ENCODE measurements at places on chromosomes 11 and 22. TPM values are rescaled to one million over a fixed set of nuclear protein-coding genes. Genes with fewer than 3 reads are reported as not detected.

Gene SCT
- not detected for total RNA-seq

Gene FADS1
- total RNA-seq, result 103 TPM

Gene FAM83F
- total RNA-seq, result 13.5 TPM

Gene LARGE2
- total RNA-seq, result 107 TPM

Gene MMP7
- total RNA-seq, result not detected

Gene RAG2
- not detected for total RNA-seq

- H3K36me3 ChIP-seq, result no peaks in the 10 kb centered on the region
- no peaks in the 10 kb centered on the region for H3K27me3 ChIP-seq
- DNase-seq, result no peak
- peaks cover 20% of the 10 kb centered on the region for H3K4me1 ChIP-seq
- H3K27ac ChIP-seq, result no peak overlapping the region
Observed at GRCh38 chr11:29452146-29452545, 564.7 kb downstream of the KCNA4 start.

DNA sequence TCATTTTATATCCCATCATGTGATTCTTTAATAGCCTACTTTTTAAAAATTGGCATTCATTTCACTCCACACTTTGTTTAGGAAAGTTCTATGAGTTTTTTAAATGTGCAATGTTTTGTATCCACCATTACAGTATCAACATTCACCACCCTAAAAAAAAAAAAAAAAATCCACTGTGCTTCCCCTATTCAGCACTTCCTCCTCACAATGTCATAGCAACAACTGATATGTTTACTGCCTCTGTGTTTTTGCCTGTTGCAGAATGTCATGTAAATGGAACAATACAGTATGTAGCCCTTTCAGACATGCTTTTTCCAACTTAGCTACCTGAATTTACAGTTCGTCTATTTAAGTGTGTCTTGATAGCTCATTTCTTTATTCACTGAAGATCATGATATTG lies 754.2 kb downstream of the FAM181B start:
- no peaks in the 10 kb centered on the region for H3K4me1 ChIP-seq
- H3K27me3 ChIP-seq, result no peaks in the 10 kb centered on the region
- H3K27ac ChIP-seq, result no peak overlapping the region
- no peak for DNase-seq

GRCh38 chr22:28935713-28936112 lies 52.3 kb downstream of the ZNRF3 start:
- no peak overlapping the region for H3K27ac ChIP-seq
- peak; percentile 74 for DNase-seq
- H3K36me3 ChIP-seq, result no peaks in the 10 kb centered on the region
- no peak overlapping the region for H3K4me3 ChIP-seq
- H3K4me1 ChIP-seq, result peaks cover 37% of the 10 kb centered on the region
- no peaks in the 10 kb centered on the region for H3K27me3 ChIP-seq

DNA sequence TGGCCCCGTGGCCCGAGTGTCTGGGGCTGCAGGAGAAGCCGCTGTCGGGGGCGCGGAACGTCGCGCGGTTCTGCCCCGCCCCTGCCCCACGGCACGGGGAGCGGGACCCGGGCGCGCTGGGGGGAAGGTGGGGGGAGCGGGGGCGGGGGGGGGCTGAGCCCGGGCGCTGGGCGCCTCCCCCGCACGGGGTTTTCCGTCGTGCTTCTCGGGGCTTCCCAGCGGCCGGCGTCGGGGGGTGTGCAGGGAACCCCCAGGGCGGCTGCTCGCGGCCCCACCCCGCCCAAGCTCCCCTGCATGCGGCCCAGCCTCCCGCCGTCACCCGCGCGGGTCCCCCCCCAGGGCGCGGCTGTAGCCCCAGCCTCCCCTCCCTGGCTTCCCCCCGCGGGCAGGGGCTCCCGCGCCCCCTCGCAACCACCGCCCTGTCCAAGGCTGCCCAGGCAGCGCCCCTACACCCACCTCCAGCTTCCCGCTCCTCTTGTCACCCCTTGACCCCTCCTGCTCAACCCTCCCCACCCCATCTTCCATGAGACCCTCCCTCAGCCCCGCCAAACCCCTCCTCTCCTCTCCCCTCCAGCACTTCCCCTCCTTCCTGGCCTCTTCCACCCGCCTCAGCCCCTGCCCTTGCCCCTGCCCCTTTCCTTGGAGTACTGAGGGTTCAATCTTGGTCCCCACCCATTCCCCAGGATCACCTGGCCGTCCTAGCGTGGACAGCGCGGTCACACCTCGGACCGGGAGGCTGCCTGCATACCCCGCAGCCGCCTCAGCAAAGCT lies 1.7 kb downstream of the IL17REL start:
- H3K4me1 ChIP-seq, result peaks cover 7% of the 10 kb centered on the region
- H3K27me3 ChIP-seq, result peaks cover 55% of the 10 kb centered on the region
- H3K36me3 ChIP-seq, result no peaks in the 10 kb centered on the region
- no peak overlapping the region for H3K27ac ChIP-seq

DNA sequence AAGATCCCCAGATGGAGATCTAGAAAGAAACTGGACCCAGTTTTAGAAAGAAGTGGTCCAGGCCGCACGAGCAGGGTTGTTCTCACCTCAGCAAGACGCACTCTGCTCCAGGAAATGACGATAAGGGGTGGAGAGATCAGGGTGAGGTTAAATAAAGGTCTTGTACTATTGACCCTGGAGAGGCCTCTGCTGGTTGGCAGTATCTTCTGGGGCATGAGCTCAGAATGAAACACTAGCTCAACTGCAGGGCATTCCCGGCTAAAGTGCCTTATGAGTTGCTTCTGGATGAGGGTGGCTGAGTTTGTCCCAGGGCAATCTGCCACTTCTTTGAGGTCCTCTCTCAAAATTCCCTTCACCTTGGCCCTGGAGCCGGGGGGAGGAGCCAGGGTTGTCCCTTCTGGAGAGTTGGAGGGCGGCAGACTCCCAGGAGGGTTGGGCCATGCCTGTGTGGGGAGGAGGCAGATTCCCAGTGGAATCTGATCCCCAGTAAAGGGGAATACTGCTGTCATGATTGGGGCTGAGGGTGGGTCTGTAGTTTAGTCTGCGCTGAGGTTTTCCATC lies 10.9 kb downstream of the USP2 start:
- DNase-seq, result no peak
- peaks cover 11% of the 10 kb centered on the region for H3K4me1 ChIP-seq
- H3K27me3 ChIP-seq, result peaks cover 12% of the 10 kb centered on the region
- no peaks in the 10 kb centered on the region for H3K36me3 ChIP-seq
- H3K27ac ChIP-seq, result no peak overlapping the region

DNA sequence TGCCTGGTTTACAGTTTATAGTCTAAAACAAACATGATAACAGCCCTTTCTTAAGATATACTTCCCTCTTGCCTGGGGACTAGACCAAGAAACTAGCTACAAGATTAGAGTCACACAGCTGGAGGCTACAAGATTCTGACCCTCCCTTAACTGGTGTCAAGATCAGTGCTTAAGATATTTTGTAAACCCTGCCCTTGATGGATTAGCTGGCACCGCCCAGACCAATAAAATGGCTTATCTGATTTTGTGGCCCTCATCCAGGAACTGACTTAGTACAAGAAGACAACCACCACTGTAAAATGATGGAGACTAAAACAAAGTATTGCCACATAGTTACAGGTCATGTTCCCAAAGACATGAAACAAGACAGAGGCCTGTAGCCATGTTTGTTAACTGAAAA lies 53.4 kb downstream of the FAM181B start:
- H3K4me3 ChIP-seq, result no peak overlapping the region
- peaks cover 5% of the 10 kb centered on the region for H3K4me1 ChIP-seq
- H3K36me3 ChIP-seq, result no peaks in the 10 kb centered on the region
- H3K27ac ChIP-seq, result no peak overlapping the region
- no peak for DNase-seq

DNA sequence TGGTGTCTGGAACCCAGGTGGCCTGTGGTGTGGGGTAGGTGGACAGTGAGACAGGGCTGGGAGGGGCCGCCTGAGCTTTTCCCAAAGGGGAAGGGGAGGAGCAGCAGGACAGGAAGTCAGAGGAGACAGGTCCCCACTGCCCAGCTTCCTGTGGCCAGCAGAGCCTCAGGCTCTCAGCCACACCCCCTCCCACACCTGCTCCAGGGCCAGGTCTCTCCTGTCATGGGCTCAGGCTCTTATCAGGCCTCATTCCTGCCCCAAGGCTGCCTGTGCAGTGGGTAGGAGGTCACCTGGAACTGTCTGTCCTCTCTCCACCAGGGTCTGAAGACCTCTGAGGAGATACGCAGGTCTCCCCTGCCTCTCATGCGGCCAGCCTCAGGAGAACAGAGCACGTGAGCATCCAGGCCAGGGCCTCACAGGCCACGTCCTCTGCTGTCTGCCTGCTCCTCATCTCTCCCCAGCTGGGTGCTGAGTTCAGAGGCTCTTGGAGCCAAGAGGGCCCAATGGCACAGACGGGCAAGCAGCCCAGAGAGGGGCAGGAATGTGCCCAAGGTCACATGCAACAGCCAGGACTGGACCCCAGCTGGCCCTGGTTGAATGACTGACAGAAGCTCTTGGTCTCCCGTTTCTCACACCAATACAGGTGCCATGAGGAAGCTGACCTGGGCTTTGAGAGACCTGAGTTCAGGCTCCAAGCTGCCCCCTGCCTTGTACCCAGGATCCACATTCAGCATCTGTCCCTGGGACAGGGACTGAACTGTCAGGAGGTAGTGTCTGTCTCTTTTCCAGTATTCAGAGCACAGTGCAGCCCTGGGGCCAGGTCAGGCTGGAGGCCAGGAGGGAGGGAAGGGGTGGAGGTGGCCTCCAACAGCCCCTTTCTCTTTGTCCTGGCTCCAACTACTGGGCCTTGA lies 16.7 kb downstream of the STARD10 start:
- no peak for DNase-seq
- H3K4me1 ChIP-seq, result peaks cover under 1% of the 10 kb centered on the region
- no peaks in the 10 kb centered on the region for H3K36me3 ChIP-seq
- peaks cover 14% of the 10 kb centered on the region for H3K27me3 ChIP-seq

- no peaks in the 10 kb centered on the region for H3K36me3 ChIP-seq
- peaks cover 4% of the 10 kb centered on the region for H3K4me1 ChIP-seq
- no peak overlapping the region for H3K4me3 ChIP-seq
- DNase-seq, result no peak
Observed at GRCh38 chr22:20400606-20401375, 6.8 kb downstream of the ZNF74 start.

- no peak overlapping the region for H3K27ac ChIP-seq
- no peak for DNase-seq
- H3K4me1 ChIP-seq, result no peaks in the 10 kb centered on the region
- no peaks in the 10 kb centered on the region for H3K27me3 ChIP-seq
Observed at GRCh38 chr22:38554281-38554680, 15.7 kb downstream of the DMC1 start.

DNA sequence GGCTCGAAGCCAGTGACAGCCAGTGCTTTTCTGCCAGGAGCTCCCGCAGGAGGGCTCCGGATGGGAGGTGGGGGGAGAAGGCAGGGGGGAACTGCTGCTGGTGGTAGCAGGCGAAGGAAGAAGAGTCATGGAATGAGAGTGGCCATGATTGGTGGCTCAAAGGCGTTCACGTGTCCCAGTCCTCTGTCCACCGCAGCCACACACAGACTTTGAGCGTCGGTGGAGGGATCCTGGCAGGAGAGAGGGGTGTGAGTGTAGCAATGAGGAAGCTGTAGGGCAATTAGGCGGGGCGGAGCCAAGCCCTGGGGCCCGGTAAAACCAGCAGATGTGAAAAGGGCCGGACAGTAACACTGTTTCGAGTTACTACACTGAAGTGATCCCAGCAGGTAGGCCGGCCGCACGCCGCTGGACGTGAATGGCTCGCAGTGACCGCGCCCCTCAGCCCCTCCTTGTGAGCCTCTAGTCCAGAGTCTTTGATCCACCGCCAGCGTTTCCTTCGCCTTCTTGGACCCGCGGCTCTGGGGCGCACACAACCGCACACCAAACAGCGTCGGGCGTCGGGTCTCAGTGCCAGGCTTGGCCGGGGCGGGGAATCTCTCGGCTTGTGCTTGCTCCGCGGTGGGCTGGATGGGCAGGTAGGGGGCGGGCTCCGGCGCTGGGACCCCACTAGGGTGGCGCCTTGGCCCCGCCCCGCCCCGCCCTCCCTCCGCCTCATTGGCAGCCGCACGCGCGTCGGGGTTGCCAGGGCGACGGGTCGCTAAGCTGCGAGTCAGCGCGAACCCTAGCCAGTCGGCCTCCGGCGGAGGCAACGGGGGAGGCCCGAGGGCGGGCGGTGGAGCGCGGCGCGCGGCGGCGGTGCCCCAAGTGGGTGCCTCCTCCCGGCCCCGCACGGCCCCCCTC lies at the start of gene LRRC10B:
LRRC10B (plus strand) TSS at position 788 of the 900 bp plus-strand sequence. CDS start 250 bp downstream, outside the sequence.
- H3K27ac ChIP-seq, result no peak within 1 kb of the TSS
- H3K27me3 ChIP-seq, result peaks cover 63% of the 10 kb centered on the region
- H3K4me3 ChIP-seq, result peak within 1 kb of the TSS; percentile 69
- DNase-seq, result peak; percentile 95

DNA sequence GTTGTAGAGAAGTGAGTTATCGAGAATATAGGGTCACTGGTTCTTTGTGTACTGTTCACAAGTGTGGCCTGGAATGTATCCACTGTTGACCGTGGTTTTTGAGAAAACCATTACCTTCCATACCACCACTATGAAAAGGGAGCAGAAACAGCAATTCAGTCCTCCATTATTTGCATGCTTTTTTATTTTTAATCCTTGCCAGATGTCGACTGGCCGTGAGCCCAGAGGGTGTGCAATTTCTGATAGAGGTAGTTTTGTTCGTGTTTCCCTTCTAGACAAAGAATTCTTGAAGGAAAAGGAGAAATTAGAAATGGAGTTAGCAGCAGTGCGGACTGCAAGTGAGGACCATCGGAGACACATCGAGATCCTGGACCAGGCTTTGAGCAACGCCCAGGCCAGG lies 81.7 kb downstream of the AMOTL1 start:
- no peaks in the 10 kb centered on the region for H3K27me3 ChIP-seq
- no peak for DNase-seq
- no peak overlapping the region for H3K27ac ChIP-seq
- H3K36me3 ChIP-seq, result no peaks in the 10 kb centered on the region
- no peaks in the 10 kb centered on the region for H3K4me1 ChIP-seq

DNA sequence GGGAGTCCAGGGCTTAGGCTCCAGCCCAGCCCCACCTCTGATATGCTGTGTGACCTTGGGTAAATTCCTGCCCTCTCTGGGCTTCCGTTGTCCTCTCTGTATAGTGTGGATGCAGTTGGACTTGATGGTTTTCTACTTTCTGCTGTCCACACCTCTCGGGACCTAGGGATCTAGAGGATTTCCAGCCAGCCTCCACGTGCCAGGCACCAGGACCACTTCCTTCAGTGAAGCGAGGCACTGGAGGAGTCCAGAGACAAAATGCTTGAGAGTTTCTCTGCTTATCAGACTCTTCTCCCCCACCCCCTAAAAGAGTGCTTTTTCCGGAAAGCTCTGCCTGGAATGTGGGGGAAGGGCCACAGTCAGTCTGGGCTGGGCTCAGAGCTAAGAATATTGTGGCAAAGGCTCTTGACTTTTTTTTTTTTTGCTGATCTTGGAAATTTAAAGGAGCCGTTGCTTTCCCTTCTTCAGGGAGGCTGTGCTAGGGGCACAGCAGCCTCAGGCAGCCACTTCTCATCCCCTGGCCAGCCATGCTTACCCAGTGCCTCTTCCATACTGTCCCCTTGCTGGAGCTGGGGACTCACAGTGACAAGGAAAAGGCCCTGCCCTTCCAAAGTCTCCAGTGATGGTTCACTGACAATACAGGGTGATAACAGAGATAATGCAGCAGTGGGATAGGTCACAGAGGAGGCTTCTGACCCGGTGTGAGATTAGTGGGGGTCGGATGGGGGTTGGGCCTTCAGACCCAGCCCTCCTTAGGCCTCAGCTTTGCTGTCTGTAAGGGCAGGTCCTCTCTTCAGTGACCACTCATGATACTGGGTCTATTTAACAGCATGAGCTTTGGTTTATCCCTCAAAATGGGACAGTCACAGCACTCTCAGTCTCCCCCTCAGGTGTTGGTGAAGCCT lies 2.9 kb upstream of the SERPINH1 start:
- H3K27me3 ChIP-seq, result no peaks in the 10 kb centered on the region
- no peaks in the 10 kb centered on the region for H3K36me3 ChIP-seq
- H3K4me1 ChIP-seq, result peaks cover 48% of the 10 kb centered on the region
- 0 out of 2 replicates have a peak overlapping the region, but pooled peaks have one; percentile 23 for H3K4me3 ChIP-seq

Measured in GM23338 (cell line).